Memory B cell (primary cell): ENCODE measurements at places on chromosomes 6 and 20.

DNA sequence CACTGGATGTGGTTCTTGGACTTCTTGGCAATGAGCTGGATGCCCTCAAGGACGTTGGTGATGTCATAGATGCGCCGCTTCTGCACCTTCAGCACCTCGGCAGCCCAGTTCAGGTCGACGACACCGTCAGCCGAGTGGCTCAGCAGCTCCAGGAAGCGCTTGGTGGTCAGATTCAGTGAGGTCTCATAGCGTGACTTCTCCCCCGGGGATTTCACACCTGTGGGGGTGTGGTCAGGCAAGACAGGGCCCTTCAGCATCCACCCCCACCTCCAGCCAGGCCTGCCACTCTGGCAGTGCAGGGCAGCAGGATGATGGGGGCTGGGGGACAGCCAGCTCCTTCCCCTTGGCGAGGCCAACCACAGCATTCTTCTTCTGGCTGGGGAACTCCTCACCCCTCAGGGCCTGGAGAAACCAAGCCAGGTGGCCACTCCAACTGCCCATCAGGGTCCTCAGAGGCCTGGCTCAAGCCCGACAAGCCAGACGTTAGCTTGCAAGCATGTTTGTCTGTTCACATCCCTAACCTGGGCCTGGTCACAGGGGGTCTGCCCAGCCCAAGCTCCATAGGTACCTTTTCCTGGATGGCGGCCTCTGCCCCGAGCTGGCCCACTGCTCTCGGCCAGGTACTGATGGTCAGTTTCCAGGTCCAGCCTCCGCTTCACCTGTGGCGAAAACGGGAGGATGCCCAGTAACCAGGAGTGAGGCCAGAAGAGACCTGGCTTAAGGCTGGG, 5.7 kb upstream of the NECAB3 start:
- DNase-seq = peak; percentile 73

GRCh38 chr20:19428324-19428723, 215.9 kb downstream of the SLC24A3 start:
- DNase-seq = no peak

GRCh38 chr6:151252634-151253033, 12.9 kb downstream of the AKAP12 start:
- DNase-seq = no peak

- no peak for DNase-seq
Observed at GRCh38 chr6:111032484-111033140, 50.8 kb downstream of the RPF2 start.

GRCh38 chr20:16662467-16662866, 67.4 kb upstream of the SNRPB2 start:
- no peak for DNase-seq
